ENCODE measurements at places on chromosomes 4 and X.

DNA sequence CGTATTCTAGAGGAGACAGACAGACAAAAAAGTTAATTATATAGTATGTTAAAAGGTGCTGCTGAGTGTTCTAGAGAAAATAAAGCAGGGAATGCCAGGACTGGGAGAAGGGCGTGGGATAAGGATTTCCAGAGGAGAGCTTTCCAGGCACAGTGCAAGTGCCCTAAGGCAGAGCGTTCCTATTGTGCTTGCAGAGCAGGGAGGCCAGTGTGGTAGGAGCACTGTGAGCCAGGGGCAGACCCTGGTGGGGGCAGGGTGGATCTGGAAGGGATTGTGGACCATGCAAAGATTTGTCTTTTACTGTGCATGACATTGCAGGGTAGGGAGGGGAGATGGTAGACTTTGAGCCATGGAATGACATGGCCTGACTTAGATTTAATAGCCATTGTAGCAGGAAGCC is 25.8 kb downstream of the EXOC1 start:
- H3K27ac ChIP-seq: no peak overlapping the region
- DNase-seq: no peak
- H3K36me3 ChIP-seq: peaks cover 30% of the 10 kb centered on the region
- no peaks in the 10 kb centered on the region for H3K4me1 ChIP-seq
- H3K4me3 ChIP-seq: no peak overlapping the region
- no peaks in the 10 kb centered on the region for H3K27me3 ChIP-seq

- H3K36me3 ChIP-seq: no peaks in the 10 kb centered on the region
- no peak overlapping the region for H3K4me3 ChIP-seq
- DNase-seq: no peak
- no peak overlapping the region for H3K27ac ChIP-seq
Observed at GRCh38 chrX:147800663-147801062, 111.1 kb upstream of the FMR1 start.

GRCh38 chr4:151569650-151570049 is 160.7 kb downstream of the FHIP1A start:
- H3K4me3 ChIP-seq: no peak overlapping the region
- H3K4me1 ChIP-seq: peaks cover 8% of the 10 kb centered on the region
- DNase-seq: no peak

DNA sequence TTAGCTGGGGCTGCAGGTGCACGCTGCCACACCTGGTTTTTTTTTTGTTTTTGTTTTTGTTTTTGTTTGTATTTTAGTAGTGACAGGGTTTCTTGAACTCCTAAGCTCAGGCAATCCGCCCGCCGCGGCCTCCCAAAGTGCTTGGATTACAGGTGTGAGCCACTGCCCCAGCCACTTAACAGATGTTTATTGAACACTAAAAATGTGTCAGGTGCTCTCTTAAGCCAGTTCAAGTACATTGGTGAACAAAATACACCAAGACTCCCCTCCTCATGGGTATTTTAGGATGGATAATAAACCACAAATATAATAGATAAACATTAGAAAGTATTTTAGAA is 69.9 kb downstream of the TRAPPC11 start:
- H3K27me3 ChIP-seq: no peaks in the 10 kb centered on the region
- H3K4me1 ChIP-seq: no peaks in the 10 kb centered on the region
- H3K36me3 ChIP-seq: no peaks in the 10 kb centered on the region
- H3K27ac ChIP-seq: no peak overlapping the region
- no peak for DNase-seq
- H3K4me3 ChIP-seq: no peak overlapping the region

- no peaks in the 10 kb centered on the region for H3K36me3 ChIP-seq
- DNase-seq: no peak
- peaks cover 8% of the 10 kb centered on the region for H3K4me1 ChIP-seq
- no peak overlapping the region for H3K27ac ChIP-seq
Observed at GRCh38 chrX:56794404-56795230, 65.6 kb downstream of the NBDY start.

GRCh38 chrX:23616361-23616760 is 50.9 kb upstream of the PRDX4 start:
- peaks cover 23% of the 10 kb centered on the region for H3K27me3 ChIP-seq
- H3K27ac ChIP-seq: no peak overlapping the region
- H3K4me3 ChIP-seq: no peak overlapping the region
- H3K36me3 ChIP-seq: no peaks in the 10 kb centered on the region
- no peak for DNase-seq

DNA sequence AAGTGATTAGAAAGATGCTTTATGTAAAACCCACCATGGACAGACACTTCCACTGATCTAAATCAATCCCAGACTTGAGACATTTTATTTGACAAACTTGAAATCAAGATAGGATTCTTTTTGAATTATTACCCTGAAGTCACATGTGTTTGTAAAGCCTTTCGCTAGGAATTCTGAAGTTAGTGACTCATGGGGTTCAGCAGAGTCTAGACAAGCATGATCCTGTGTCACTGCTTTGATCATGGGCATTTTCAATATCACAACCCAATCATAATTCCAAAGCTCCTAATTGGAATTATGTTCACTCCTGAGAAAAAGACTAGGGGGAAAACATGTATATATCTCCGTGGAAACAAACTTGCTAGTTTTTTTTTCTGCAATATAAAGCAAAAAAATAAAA is 67.5 kb upstream of the BMP3 start:
- no peaks in the 10 kb centered on the region for H3K27me3 ChIP-seq
- H3K27ac ChIP-seq: no peak overlapping the region
- no peaks in the 10 kb centered on the region for H3K36me3 ChIP-seq
- no peak for DNase-seq
- H3K4me1 ChIP-seq: no peaks in the 10 kb centered on the region

GRCh38 chr4:82138374-82138773 is 235.4 kb downstream of the HNRNPD start:
- H3K4me1 ChIP-seq: no peaks in the 10 kb centered on the region
- H3K36me3 ChIP-seq: no peaks in the 10 kb centered on the region
- no peak overlapping the region for H3K4me3 ChIP-seq
- H3K27me3 ChIP-seq: no peaks in the 10 kb centered on the region
- no peak for DNase-seq
